ENCODE measurements at places on chromosomes 6 and 20.

DNA sequence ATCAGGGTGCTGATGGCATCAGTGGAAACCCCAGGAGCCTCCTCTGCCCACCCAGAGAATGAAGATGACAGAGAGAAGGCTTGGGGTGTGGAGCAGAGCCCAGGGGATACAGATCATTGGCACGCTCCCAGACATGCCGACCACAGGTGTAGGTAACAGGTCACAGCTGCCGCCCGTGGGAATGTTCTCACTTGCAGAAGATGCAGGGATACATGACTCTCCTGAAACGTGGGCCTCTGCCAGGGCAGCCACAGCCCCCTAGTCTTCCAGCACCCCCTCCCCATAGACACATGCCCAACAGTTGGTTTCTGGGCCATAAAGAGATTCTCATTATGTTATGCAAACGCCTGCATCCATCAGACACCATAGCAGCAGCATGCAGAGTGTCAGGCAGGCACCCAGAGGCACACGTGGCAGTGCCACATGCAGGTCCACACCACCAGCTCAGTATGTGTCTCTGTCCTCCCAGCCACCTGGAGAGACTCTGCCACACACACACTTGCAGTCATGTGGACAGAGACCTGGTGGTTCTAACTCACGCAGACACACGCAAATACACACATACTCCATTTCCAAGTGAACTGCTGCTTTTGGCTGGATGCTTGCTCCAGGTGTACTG lies 45.5 kb downstream of the LRFN2 start:
- no peak for DNase-seq

- DNase-seq: no peak
Observed at GRCh38 chr6:78530208-78530607, 337.1 kb upstream of the IRAK1BP1 start.

GRCh38 chr6:167734662-167735083 lies 92.0 kb upstream of the AFDN start:
- no peak for DNase-seq

GRCh38 chr6:8170245-8170644 lies 67.9 kb upstream of the EEF1E1 start:
- no peak for DNase-seq

- DNase-seq: peak; percentile 73
Observed at GRCh38 chr6:158060455-158061360, 79.0 kb downstream of the SYNJ2 start.

DNA sequence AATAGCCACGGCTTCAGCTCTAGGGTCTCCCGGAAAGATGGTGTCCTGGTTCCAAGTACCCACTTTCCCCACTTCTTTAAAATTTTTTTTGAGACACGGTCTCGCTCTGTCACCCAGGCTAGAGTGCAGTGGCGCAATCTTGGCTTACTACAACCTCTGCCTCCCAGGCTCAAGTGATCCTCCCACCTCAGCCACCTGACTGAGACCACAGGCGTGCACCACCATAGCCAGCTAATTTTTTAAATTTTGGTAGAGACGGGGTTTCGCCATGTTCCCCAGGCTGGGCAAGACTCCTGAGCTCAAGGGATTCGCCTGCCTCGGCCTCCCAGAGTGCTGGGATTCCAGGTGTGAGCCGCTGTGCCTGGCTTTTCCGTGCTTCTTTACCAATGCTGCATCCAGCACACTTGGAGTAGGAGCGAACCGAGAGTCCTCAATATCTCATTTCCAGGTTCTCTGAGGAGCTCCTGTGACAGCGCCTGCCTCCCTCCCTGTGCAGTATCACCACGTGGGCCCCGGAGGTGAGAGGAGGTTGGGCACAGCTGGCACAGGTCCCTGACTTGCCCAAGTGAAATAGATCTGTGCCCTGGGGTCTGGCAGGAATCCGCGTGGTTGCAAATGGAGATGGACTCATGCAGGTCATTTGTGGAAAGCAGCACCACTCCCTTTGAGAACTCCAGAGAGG lies 37.3 kb downstream of the EZR start:
- no peak for DNase-seq

DNA sequence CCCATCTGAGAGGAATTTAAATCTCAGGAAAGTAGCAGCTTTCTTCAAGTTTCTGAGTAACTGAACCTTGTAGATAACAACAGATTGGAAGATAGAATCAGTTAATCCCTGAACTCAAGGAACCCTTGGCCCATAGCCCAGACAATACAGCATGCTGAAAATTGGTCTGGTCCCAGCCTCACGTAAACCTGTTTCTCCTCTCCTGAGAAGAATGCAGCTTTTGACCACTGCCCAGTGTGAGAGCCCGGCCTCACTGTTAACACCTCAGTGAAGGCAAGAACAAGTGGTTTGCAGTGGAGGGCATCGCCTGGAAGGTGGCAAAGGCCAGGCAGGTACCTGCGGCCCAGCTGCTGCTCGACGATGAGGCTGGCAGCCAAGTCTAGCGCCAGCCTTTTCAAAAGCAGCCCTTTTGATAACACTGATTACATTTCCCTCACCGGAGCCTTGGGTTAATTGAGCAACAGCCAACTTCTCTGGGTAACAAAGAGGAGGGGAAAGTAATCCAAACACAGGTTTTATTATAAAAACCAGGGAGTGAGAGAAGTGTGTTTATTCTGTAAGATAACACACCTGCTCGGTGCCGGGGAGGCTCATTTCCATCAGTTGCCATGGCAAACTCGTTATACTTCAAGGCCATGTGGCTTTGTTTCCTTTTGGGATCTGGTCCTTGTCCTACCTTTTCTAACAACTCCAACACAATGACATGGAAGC lies 54.0 kb downstream of the TRAF3IP2 start:
- peak; percentile 25 for DNase-seq

DNA sequence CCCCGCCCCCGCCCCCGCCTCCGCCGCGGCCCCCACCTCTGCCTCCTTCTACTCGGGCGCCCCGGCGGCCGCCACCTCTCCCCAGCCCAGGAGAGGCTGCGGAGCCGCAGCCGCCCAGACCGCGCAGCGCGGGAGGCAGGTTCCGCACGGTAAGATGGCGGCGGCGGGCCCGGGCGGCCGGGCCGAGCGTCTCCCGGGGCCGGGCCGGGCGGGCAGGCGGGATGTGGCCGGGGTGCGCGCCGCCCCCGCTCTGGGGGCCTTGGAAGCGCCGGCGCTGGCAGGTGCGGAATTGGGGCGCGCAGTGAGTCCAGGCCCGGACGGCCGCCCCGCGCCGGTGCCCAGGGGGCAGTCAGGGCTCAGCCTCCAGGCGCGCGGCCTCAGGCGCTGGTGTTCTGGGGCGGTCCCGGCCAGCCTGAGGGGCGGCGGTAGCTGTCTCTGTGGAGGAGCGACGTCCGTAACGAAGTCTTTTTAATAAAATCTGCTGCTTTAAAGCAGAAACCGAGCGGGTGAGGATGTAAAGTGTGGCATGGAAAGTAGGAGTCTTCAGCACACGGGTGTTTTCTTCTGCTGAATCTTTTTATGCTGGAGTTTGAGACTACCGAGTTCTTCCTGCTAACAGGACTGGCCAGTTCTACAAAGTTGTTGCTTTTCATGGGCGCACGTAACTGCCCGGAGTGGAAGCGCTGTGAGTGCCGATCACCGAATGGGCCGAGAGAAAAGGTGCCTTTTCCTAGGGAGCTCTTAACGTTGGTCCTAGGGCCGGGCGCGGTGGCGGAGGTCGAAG lies at the start of gene GID8:
GID8 (plus strand) TSS at position 43 of the 784 bp plus-strand sequence. CDS start 3,356 bp downstream, outside the sequence.
- DNase-seq: peak; percentile 70

GRCh38 chr6:165573671-165574070 lies 89.4 kb downstream of the PDE10A start:
- peak; percentile 40 for DNase-seq

- no peak for DNase-seq
Observed at GRCh38 chr6:128135325-128135724, 234.5 kb upstream of the THEMIS start.

DNA sequence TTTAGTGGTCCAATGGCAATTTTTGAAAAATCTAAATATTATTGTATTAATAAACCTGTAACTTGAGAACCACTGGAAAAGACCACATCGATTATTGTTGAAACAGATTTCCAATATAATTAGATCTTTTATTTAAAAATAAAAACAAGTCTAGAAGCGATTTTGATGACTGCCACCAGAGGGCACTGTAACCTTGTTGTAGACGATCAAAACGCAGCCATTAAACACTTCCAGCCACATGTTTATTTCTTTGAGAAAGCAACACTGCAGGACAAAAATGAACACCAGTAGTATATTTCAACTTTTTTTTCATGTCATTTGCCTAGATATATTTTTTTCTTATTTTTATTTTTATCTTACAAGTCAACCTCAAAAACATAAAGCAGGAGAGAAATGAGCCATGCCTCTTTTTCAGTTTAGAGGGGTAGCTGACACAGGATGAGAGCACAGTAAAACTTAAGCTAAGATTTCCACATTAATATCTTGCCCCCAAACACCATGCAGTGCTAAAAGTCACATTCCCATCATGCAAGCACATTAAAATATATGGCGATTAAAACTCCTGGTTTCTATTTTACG lies 115.4 kb downstream of the OPRM1 start:
- peak; percentile 51 for DNase-seq

GRCh38 chr6:33750244-33750991 lies 3.7 kb upstream of the IP6K3 start:
- no peak for DNase-seq

DNA sequence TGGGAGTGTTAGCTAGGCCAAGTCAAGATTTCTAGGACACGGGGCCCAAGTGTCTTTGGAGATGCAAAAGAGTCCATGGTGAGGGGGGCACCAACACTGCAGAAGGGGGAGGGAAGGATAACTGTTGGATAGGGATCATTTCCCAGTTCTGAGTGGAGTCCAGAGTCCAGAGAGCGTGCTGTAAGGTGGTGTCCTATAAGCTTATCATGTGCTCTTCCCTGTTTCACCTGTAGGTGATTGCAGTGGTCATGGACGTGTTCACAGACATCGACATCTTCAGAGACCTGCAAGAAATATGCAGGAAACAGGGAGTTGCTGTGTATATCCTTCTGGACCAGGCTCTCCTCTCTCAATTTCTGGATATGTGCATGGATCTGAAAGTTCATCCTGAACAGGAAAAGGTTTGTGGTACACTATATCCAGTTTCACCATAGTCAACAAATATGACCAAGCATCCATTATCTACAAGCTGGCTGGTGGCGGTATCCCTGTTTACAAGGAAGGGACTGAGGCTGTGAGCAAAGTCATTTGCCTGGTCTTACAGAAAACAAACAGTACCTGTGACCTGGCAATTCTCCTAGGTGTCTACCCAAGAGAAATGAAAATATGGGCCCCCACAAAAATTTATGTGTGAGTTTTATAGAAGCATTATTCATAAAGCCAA lies 15.6 kb downstream of the FAM83D start:
- DNase-seq: peak; percentile 42

GRCh38 chr20:4844325-4844724 lies 122.6 kb downstream of the PRND start:
- DNase-seq: no peak

DNA sequence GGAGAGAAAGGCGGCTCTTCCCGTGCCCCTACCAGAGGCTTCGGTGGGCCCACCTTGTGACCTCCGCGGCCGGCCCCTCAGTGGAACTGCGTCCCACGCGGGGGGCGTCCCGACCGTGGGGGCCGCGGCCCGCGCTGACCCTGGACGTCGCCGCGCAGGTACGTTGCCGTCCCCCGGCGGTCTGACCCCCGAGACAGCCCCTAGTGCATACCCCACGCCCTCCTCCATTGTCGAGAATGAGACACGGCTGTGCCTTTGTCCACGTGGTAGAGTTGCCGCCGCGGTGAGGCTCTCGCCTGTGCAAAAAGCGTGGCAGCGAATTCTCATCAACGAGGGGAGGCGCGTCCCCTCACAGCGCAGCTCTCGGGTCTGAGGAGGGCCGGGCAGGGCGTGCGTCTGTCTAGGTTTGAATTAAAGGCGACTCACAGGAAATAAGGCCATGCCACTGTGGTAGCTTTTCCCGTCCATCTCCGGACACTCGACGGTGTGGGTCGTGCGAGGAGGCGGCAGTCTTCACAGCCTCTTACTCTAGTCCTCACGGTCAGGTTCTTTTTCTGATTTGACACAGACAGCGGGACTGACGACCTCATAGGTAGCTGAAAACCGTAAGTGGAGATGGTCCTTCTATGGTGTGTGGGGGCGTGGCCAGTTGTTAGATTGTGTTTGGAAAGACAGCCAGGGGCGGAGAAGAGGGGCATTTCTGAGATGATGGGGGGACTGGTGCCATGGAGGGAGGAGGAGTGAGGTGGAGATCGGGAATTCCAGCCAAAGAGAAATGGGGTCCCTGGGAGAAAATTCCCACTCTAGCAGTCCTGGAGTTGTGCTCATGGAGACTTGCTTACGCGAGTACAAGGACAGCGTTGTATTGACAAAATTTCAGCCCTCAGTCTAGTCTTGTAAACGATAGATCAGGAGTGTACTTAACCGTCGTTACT lies 580 bp downstream of the NXT1 start:
- peak; percentile 63 for DNase-seq

DNA sequence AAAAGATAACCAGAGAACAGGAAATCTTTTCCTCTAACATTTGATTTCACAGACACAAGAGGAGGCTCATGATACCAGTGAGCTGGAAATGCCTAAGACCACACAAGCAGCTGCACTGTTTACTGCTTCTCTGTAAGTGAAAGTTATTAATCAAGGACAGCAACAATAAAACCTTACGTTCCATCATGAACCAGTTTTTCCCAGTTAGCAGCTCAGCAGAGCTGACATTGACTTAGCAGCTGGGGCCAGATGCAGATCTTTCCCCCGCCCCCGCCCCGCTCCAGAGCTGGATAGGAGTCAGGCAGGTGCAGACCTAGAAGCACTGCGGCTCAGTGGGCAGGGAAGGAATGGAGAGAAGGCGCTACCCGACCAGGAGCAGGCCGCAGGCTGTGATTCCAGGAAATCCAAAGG lies 275.2 kb downstream of the GMDS start:
- DNase-seq: no peak

GRCh38 chr6:53287336-53288225 lies 61.2 kb downstream of the ELOVL5 start:
- DNase-seq: no peak

GRCh38 chr20:9400171-9401025 lies 114.0 kb upstream of the LAMP5 start:
- no peak for DNase-seq

DNA sequence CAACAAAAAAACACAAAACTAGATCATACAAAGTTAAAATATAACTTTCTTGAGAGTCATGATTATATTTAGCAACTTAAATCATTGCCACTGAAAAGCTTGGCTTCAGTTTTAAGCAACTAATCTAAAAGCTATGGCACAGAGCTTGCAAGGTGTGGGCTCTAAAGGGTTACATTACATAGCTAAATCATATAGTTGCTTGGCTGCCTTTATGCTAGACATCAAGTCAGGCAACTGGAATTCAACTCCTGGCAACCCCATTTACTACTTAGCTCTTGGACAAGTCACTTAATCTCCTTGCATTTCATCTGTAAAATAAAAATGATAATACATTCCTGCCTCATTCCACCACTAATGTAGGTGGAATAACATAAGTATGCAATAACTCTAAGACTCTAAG lies 40.9 kb upstream of the GCM1 start:
- DNase-seq: no peak

GRCh38 chr6:4059115-4059777 lies 19.7 kb downstream of the FAM217A start:
- no peak for DNase-seq
